ENCODE measurements at places on chromosomes 2 and 18.
A peak's percentile ranks its signal among the peaks of the same experiment; 100 is the strongest.

- DNase-seq = no peak
Observed at GRCh38 chr2:7994397-7994951, 687.4 kb upstream of the ID2 start.

- DNase-seq = no peak
Observed at GRCh38 chr2:216792222-216793021, 67.4 kb downstream of the TNP1 start.

DNA sequence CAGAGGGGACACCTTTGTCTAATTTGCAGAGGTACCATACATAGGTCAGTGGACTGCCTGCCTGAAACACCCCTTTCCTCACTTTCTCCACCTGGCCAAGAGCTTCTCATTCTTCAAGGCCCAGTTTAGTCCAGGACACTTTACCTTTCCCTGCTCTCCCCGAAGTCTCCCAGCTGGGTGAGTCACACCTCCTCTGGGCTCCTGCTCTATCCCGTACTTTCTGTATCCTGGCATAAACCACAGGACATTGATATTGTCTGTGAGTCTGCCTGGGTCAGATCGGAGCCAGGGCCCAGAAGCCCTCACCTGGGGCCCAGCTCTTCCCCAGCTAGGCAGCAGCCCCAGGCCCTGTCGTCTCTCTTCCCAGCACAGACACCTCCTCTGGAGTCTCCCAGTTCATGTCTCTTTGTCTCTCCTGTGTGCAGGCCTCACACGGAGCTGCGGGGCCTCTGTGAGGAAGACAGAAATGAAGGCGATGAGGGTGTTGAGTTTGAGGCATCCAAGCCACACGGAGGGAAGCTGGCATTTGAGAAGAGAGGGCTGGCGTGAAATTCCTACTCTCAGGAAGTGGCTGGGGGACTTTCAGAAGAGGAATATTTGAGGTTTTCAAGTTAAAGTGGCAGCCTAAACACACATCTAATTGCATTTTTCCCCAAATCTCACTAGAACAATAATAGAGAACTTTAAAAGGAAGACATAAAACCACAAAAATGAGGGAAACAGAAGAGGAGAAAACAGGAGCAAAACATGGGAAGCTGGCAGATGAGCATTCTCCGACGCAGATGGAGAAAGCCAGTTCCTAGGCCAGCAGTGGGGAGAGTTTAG lies 79.6 kb upstream of the LAPTM4A start:
- DNase-seq = no peak

GRCh38 chr2:11498543-11499034 lies 32.6 kb upstream of the E2F6 start:
- DNase-seq = no peak

GRCh38 chr2:151827564-151828142 lies 568 bp downstream of the ARL5A start:
- DNase-seq = peak; percentile 19

DNA sequence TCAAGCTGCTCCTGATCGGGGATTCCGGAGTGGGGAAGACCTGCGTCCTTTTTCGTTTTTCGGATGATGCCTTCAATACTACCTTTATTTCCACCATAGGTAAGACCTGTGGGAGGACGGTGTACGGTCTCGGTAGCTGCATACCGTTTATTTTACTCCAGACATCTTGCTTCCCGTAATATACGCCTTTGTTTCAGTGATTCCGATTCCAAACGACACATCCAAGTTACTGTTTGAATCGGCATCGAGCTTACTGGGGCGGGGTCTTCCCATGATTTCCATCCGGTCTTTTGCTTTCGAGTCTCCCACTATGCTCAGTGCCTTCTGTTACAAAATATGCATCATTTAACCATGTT lies 731 bp downstream of the RAB10 start:
- DNase-seq = peak; percentile 36

All from CD4-positive, alpha-beta T cell treated with Interleukin-12 subunit alpha and Interleukin-12 subunit beta, for 1 hour (primary cell).